ENCODE measurements at places on chromosomes 7 and 10.

DNA sequence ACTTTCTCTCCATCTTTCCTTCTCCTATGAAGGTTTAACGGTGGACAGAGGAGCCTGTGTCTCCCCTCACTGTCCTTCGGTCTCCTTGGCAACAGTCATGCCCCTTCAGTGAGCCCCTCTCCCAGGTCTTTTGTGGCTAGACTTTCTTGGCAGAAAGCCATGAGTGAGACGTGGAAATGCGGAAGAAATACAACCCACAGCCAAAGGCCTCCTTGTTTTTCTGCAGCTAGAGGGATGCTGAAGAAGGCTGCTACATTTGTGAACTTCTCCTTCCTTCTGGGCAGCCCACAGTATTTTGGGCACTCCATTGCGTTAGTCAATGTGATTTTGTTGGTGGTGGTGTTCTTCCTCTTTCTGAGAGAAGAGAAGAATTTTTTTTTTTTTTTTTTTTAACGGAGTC lies 333.7 kb upstream of the PODXL start:
- DNase-seq: no peak

DNA sequence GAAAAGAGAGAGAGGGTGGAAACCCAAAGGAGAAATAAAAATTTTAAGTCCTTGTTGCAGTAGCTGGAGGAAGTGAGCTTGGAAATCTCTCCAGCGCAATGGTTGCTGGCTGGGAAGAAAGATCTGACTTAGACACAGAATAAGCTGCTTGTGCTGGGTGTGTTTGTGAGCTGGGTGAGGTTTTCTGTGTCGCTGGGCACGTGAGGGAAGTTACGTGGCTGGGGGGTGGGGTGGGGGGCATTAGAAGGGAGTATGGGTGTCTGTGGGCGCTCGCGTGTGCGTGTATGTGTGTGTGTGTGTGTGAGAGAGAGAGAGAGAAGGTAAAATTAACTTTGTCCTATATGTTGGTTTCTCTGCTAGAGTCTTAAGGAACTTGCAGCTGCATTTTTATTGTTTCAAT lies 11.6 kb downstream of the TCF7L2 start:
- DNase-seq: no peak

DNA sequence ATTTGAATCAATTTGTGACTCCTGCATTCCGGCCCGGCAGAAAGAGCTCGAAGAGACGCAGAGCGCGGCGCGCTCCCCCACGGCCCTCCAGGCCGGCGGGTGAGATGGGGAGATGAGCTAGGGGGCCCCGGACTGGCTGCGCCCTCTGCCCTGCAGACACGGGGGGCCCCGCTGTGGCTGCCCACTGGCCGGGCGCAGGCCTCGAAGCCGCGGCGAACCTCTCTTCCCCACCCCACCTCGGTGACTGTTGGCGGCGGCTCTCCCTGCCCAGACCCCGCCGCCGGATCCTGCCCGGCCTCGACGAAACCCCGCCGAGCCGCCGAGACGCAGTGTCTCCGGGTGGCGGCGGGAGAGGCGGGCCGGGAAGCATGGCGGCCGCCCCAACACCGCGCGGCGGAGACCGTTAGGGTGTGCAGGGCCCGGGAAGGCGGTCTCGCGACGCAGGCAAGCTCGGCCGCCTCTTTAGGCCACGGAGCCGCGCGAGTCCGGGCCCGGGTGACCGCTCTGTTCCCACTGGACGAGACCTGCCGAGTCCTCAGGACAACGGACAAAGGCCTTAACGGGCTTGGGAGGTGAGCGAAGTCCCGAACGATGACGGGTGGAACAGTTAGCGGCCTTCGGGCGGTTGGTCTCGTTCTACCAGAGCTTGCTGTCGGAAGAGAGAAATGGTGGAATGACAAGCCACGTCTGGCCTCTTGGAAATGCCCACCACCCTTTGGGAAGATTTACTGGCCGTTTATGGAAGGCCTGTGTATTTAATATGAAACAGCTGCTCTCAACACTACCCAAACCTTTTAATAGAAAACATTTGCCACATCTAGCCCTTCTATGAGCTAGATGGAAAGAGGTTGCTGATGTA lies 24.3 kb downstream of the NUP42 start:
- DNase-seq: no peak

GRCh38 chr10:98244586-98244985 lies 23.4 kb downstream of the LOXL4 start:
- no peak for DNase-seq

DNA sequence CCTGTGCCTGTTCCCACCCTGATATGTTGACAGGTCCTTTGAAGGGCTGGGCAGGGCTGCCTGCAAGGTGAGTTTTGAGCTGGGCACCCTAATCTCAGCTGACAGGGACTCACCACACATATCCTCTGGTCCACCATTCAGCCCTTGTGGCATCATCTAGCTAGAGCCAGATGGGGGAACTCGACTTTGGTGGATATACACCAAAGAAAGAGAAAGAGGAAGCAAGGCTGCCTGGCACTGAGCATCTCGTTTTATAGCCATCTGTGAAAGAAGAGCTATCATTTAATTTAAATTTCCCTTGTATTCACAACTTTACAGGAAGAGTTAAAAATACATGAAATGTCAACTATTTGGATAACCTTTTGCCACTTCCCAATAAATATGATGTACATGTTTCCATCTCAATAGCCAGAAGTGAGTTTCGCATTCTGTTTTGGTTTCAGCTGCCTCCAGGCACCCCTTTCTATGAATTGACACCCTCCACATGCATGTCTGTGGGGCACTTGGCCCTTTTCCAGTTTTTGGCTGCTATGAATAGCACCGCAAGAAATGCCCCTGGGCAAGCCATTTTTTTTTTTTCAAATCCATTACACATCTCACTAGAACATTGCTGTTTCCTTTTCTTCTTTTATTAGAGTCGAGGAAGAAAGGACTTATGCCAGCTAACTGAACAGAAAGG lies 22.9 kb upstream of the GRB10 start:
- DNase-seq: no peak

DNA sequence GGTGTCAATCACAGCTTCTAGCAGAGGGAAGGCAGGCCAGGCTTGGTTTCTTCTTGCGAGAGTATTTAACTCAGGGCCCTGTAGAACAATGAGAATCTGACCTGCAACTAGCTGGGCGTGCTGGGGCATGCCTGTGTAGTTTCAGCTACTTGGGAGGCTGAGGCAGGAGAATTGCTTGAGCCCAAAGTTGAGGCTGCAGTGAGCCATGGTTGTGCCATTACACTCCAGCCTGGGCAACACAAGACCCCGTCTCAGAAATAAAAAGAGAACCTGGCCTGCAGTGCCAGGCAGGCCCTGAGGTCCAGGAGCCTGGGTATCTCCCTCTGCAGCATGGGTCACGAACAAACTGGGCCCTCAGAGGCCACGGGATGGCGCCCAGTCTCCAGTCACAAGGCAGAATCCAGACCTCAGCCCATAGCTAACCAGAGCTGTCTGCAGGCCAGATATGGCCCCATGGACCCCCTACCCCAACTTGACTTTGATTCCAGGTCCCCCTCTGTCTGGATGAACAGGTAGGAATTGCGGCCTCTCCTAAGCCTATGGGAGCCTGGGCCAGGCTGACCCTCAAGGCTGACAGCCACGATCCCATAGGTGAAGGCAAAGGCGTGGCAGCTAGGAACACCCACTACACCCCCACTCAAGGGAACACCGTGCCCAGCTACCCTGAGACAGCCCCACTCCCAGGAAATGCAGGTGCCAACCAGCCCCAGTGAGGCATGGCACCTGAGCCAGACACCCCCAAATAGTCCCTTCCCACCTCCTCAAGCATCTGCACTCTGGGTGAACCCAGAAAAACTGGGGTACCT lies 102.7 kb upstream of the TNRC18 start:
- DNase-seq: peak; percentile 38

DNA sequence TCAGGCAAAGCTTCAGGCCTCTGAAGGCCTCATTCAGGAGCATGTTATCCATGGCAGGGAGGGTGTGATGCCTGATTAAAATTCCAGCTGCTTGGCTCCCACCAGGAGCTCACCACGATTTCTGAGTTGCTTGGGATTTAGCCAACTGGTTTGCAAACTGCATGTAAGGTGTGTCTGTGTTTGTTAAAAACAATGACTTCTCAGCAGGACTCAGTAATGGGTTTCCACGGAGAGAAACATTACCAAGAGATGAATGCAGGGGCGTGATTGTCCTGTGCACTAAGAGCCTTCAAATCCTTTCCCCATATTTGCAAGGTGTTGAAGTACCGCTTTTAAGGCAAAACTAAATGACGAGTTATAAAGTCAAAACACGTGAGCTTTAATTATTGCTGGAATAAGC lies 88.8 kb upstream of the BTBD16 start:
- no peak for DNase-seq

- DNase-seq: no peak
Measured at GRCh38 chr10:59879363-59879913, 26.9 kb downstream of the CCDC6 start.

GRCh38 chr7:100641463-100641859 lies at the start of gene TFR2:
TFR2 (minus strand) TSS chr7:100641552; CDS start chr7:100641509, 43 bp downstream.
- no peak for DNase-seq

GRCh38 chr10:113272511-113272910 lies 280.3 kb upstream of the HABP2 start:
- DNase-seq: no peak

GRCh38 chr7:140604760-140605159 lies 35.9 kb downstream of the DENND2A start:
- peak; percentile 92 for DNase-seq

DNA sequence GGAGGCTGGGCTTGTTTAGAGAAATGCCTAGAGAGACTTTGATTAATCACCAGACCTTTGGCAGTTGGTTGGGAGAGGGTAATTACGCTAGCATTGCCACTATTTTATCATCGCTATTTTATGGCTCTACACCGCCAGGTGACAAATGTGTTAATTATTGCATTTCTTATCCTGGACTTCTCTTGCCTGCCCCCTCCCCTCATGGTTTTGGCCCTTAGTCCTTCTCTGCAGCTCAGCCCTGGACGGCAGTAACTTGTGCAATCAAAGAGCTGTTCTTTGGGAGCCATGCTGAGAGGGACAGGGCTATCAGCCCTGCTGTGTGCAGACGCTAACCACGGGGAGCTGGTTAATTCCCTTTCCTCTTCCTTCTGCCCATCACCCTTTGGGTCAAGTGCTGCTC lies 585.0 kb downstream of the AUTS2 start:
- DNase-seq: no peak

GRCh38 chr7:151550656-151551286 lies 31.1 kb upstream of the RHEB start:
- DNase-seq: peak; percentile 89

GRCh38 chr10:69856601-69857166 lies 55.0 kb downstream of the COL13A1 start:
- DNase-seq: no peak

GRCh38 chr10:27019827-27020226 lies 80.5 kb downstream of the ANKRD26 start:
- DNase-seq: no peak

GRCh38 chr10:73828161-73828560 lies 16.8 kb upstream of the NDST2 start:
- DNase-seq: no peak

DNA sequence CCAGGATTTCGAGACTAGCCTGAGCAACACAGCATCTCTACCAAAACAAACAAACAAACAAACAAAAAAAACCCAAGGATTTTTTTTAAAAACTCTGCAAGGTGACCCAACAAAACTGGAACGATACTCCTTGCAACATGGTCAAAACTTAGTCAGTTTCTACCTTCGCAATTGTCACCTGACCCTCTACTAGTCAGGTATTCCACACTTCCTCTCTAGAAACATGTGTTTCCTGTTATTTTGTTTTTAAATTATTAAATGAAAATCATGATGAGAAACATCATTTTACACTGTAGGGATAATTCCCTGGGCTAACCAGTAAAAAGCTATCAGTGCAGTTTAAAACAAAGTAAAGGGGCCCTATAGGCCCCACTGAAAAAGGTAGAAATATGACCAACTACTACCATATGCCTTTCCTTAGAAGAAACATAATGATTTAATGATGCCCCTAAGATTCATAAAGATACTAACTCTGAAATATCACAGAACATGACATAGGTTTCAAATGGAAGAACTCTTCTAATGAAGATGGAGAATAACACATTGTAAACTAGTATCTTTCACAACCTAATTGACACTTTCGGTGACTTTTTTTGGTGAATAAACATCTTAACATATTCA lies 8.7 kb downstream of the BRAF start:
- no peak for DNase-seq

GRCh38 chr7:118195837-118196474 lies 12.0 kb downstream of the LSM8 start:
- DNase-seq: peak; percentile 70

DNA sequence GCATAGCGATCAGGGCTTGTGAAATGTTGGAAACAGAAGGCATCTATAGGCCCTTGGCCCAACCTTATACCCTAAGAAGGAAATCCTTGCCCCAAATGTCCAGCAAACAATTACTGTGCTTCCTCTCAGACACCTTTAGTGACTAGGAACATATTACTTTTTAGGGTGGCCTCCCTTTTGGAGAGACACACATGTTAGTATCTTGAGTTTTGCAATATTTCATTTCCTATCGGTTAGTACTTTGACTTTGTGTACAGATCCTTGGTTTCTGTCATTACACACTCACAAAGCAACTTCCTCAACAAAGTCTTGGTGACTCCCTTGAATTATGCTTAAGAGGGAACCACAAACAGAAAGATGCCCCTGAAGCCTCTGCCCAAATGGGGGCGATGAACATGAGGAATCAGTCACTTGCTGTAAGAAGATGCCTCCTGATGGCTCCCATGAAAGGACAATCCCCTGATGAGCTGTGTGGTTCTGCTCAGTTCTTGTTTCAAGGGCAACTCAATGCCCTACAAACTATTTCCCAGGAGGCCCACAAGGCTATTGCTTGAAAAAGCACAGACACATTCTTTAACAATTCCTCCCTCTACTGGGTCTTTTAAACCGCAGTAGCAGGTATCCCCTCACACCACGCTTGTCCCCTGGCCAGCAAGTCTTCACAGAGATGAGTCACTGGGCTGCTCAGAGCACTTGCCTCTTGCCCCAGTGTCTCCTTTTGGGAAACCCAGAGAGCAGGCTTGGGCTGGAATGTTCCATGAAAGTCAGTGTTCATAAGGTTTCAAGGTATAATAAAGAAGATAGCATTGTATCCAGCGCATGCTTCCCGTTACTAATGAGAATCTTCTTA lies 196.2 kb downstream of the FANK1 start:
- DNase-seq: peak; percentile 17

DNA sequence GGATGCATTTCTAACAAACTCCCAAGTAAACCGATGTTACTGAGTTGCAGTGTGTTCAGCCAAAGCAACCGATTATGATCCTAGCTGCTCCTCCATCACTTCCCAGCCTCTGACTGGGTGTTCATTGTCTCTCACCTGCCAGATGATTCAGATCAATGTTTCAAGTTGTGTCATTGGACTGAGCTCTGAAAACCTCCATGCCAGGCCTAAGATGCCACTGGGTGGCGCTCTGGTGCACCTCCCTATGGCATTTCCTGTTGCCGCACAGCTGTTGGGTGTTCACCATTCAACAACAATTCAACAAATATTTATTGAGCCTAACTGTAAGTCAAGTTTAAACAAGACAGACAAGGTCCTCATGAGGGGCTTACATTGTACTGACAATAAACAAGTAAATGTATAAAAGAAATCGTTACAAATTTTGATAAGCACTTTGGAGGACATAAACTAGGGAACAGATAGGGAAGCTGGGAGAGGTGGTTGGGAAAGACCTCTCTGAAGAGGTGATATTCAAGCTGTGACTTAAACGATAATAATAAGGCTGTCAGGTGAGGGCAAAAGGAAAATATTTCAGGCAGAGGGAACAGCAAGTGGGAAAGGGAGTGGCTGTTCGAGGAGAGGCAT lies 22.8 kb downstream of the RGR start:
- DNase-seq: peak; percentile 67

GRCh38 chr7:126696256-126697038 lies 556.3 kb downstream of the GRM8 start:
- DNase-seq: no peak

- DNase-seq: peak; percentile 99
Measured at GRCh38 chr7:134613623-134614347, 32.9 kb upstream of the BPGM start.
